ENCODE measurements at places on chromosomes 7 and 10. TPM values are rescaled to one million over a fixed set of nuclear protein-coding genes. Genes with fewer than 3 reads are reported as not detected.

Gene ADCY1
- total RNA-seq = 2.4 TPM

Gene ADRB1
- 1.2 TPM for total RNA-seq

Gene ARMS2
- not detected for total RNA-seq

Gene RAB19
- total RNA-seq = not detected

Gene ODAD2
- total RNA-seq = not detected

Gene NUTM2B
- 0.55 TPM for total RNA-seq

Gene CUBN
- 0.01 TPM for total RNA-seq

Gene CYP26C1
- total RNA-seq = not detected

Gene GPR158
- total RNA-seq = 0.04 TPM

Gene HTRA1
- 54.3 TPM for total RNA-seq

Gene CTTNBP2
- 0.61 TPM for total RNA-seq

Gene IGF2BP3
- 28.8 TPM for total RNA-seq

Gene TMEM273
- total RNA-seq = not detected

Gene INMT
- total RNA-seq = not detected

Gene RHBDD2
- 90.3 TPM for total RNA-seq

Gene OPALIN
- not detected for total RNA-seq

Gene TRIM73
- 3.1 TPM for total RNA-seq

Gene LBX1
- total RNA-seq = not detected

Gene DDX56
- 130 TPM for total RNA-seq

Gene CLRN3
- total RNA-seq = not detected

Gene GIMAP7
- not detected for total RNA-seq

Gene NXPH1
- not detected for total RNA-seq

Gene RET
- 0.59 TPM for total RNA-seq

Gene PRF1
- total RNA-seq = not detected

Gene KIN
- 12.0 TPM for total RNA-seq

Gene TAS2R5
- total RNA-seq = 0.65 TPM

Gene FAM241B
- total RNA-seq = 18.8 TPM

Gene MYH16
- total RNA-seq = 0.81 TPM

All from A549 treated with ZK216348 at 1 μM for 4 hours (cell line).